ENCODE measurements at places on chromosomes 3 and 15.

DNA sequence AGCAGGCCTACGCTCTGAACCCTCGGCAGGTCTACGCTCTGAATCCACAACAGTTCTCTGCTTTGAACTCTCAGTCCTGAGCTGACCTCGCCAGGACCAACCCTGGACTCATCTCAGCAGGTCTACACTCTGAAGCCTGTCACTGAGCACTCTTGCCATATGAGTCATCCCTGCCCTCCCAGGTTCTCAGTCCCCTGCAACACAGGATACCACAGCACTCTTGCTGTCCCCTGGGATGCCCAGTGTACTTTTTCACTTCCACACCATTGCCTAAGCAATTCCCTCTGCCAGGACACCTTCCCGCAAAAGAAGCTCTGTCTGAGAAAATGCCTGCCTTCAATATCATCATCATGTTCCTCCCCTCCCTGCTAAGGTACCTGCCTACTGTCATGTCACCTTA is 42.0 kb downstream of the NUP210 start:
- no peak for DNase-seq

- DNase-seq, result no peak
Observed at GRCh38 chr3:8668216-8668615, 23.6 kb upstream of the SSUH2 start.

DNA sequence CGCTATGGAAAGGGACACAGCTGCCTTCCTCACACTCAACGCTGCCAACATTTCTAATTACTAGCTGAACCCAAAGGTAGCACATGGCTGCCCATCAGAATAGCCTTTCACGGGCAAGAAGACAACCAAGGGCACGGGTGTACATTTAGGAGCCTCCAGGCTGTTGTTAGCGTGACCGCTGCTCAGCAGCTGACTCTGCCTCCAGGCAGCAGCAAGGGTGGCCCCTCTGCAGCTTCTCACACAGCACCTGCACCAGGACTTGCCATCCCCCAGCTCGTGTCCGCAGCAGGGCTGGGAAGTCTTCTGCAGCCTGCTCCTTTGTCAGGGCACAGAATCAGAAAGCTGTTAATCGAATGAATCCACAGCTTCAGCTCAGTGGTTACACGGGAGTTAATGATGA is 146.8 kb downstream of the ADAMTS17 start:
- no peak for DNase-seq

- no peak for DNase-seq
Observed at GRCh38 chr3:132256989-132257388, 60.2 kb upstream of the ACP3 start.

DNA sequence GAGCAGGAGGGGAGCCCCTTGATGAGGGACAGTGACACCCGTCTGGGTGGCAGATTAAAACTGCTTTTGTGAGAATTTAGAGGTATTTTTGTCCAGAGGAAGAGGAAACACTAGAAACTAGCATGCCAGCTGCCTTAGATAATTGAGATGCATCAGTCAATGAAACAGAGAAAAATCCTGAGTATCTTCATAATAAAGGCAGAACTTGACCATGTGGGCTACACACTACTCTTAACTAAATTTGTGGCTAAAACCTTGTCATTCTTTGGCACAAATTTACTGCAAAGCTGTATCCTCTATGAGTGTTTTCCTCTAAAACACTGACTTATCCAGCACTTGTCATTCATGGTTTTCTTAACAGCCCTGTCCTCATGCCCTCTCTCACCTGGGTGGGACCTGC is 259.7 kb upstream of the TPM1 start:
- DNase-seq, result no peak

- no peak for DNase-seq
Observed at GRCh38 chr15:83784975-83785374, 131.1 kb downstream of the ADAMTSL3 start.

GRCh38 chr3:136547293-136547692 is 204.9 kb downstream of the STAG1 start:
- DNase-seq, result no peak

DNA sequence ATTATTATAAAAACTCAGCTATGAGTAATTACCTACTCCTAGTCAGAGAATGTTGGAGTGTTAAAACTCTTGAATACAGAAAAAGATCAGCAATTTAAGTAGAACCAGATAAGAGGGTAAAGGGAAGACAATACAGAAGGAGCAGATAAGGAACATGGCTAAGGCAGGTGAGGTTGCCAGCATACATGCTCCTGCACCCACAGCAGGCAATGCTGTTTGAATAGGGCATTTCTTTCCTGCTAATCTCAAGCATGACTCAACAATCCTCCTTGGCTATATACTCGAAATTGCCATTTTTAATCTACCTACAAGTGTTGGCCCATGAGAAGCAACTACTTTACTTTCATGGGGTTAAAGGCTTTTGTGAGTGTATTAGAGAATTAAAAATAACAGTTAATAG is 494.5 kb downstream of the DIPK2A start:
- no peak for DNase-seq

All from activated T-helper 9 cell treated with anti-CD3 and anti-CD28 coated beads, Interleukin-2, amount 50 U/mL, for 16 hours (primary cell).